ENCODE measurements at places on chromosomes 1 and 21.

- peak; percentile 81 for DNase-seq
Observed at GRCh38 chr1:78408192-78408591, 82.6 kb upstream of the PTGFR start.

GRCh38 chr1:165893507-165893906 lies 66.1 kb downstream of the UCK2 start:
- no peak for DNase-seq

DNA sequence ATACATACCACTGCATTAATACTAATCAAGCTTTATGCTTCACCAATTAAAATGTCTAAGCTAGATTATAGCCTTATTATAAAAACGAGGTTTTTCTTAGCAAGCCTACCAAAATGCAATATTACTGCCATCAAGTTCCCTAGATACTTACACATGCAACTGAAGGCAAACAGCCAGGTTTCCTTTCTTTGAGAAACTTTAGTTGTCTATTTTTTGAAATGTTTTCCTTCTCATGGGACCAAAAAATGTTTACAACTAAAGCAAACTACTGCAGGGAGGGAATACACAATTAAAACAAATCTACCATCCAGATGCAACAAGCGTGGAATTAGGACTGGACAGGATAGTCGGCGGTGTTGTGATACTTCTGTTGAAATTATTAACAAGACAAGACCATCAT lies 1.3 kb downstream of the ZNF644 start:
- DNase-seq: no peak

DNA sequence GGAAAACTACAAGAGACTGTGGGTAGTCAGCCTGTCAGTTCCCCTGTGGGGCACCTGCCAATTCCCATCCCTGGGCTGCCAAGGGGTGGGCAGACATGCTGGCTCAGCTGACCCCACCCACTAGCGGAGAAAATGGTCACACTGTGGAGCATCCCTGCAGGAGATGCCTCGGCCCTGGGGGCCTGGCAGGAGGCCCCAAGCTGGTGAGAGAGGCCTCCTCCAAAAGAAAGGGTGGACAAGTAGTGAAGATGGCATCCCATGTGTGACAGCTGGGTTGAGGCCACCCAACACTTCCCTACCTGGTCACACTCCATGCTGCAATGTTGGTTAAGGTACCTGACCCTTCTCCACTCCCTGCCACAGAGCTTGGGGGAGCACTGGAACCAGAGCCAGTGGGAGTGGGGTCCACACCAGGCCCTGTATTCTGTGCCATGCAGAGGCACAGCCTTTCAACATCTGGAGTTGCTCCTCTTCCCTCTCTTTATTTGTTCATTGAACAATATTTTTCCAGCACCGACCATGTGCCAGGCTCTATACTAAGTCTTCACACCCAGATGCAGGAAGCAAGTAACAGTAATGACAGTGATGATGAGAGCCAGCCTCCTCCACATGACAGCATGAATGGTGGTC lies 59.5 kb downstream of the KLHDC7A start:
- DNase-seq: no peak

GRCh38 chr21:33939226-33939625 lies 23.6 kb upstream of the ATP5PO start:
- no peak for DNase-seq

GRCh38 chr1:32126770-32127169 lies 18.9 kb downstream of the KPNA6 start:
- no peak for DNase-seq

DNA sequence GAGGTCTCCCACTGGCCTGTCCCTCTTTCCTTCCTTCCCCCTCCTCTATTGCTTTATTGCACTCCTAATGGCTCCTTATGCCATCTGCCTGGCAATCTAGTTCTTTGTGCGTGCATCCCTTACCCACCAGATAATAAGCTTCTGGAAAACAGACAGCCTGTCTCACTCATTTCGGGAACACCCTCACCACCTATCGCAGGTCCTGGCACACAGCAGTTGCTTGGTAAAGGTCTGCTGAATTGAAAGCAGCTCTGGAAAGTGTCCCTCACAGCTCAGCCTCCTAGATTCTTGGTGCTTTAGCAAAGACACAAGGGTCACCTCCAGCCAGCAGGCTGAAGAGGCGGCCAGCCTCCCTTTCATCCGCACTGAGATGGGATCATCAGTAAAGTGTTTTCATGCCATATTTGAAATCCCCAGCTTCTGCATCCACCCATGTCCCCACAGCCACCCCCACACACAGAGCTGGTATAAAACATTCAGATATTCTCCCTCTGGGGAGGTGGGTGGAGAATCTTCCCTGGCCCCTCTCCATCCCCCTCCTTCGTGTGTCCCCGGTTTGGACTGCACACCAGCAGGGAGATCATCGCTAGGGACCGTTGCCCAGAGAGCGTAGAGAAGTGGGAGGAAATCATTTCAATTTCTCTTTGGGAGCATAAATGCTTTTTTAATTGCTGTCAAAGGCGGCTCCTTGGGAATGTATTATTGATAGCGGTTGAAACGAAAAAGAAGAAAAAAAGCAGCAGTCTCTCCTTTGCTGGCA lies 29.1 kb upstream of the ATP2B4 start:
- DNase-seq: no peak

GRCh38 chr21:27776925-27777553 lies 810.2 kb upstream of the ADAMTS5 start:
- DNase-seq: no peak

GRCh38 chr1:3620708-3621107 lies 4.1 kb upstream of the TPRG1L start:
- no peak for DNase-seq

- DNase-seq: no peak
Observed at GRCh38 chr21:39638281-39638680, 25.5 kb downstream of the B3GALT5 start.

DNA sequence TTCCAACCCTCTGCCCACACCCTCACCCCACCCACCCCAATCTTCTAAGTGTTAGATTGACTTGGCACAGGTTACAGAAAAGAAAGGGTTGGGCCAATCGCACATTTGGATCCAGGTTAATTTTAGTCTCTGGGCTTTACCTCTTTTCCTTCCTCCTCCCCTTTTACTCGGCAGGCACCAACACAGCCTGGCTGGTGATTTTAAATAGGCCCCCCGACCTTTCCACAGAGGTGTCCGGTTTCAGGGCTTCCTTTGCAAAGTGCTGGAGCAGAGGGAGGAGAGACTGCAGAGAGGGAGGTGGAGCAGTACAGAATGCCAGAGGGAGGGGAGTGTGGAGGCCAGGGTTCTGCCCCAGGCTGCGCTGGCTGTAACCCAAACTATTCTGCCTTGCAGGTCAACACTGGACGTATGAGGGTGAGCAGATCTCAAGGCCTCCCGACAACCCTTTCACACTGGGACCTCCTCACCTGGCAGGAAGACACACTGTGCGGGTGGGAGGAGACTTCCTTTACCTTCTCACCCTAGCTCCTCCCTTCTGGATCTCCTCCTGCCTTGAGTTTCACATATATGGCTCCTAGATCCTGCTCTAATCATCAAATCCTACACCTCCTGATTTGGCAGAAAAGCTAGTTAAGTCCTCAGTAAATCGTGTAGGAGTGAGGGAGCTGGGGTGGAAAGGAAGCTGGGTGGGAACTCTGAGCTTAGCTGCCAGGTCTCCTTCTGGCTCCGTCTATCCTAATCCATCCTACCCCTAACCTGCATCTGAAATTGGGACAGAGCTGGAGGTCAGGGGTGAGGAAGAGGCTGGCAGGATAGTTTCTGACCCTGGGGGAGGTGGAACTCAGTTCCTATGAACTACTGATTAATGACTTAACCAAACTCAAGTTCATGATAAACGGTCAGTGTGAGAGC lies 2.4 kb downstream of the CA14 start:
- no peak for DNase-seq

- DNase-seq: no peak
Observed at GRCh38 chr1:44672254-44672955, 1.9 kb downstream of the TMEM53 start.

DNA sequence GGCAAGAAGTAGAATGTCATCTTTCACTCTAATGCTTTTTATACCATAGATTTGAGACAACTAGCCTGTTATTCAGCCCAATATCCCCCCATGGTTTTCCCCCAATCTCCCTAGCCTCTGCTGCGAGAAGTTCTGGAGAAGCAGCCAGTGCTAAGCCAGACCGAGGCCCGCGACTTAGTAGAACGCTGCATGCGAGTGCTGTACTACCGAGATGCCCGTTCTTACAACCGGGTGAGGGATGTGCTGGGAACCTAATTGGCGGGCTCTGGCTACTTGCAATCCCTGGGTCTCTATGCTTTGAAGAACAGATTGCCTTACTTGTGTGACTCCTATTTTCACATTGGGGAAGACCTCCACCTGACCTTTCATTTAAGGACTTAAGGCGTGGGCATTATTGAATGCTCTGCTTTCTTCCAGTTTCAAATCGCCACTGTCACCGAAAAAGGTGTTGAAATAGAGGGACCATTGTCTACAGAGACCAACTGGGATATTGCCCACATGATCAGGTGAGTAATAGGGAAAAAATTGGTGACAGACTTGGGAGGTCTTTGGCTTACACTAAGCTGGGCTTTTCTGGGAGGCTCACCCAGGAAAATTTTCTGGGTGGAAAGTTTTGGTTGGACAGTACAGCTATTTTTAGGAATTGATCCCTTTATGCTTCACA lies 1.9 kb downstream of the PSMB4 start:
- DNase-seq: no peak

DNA sequence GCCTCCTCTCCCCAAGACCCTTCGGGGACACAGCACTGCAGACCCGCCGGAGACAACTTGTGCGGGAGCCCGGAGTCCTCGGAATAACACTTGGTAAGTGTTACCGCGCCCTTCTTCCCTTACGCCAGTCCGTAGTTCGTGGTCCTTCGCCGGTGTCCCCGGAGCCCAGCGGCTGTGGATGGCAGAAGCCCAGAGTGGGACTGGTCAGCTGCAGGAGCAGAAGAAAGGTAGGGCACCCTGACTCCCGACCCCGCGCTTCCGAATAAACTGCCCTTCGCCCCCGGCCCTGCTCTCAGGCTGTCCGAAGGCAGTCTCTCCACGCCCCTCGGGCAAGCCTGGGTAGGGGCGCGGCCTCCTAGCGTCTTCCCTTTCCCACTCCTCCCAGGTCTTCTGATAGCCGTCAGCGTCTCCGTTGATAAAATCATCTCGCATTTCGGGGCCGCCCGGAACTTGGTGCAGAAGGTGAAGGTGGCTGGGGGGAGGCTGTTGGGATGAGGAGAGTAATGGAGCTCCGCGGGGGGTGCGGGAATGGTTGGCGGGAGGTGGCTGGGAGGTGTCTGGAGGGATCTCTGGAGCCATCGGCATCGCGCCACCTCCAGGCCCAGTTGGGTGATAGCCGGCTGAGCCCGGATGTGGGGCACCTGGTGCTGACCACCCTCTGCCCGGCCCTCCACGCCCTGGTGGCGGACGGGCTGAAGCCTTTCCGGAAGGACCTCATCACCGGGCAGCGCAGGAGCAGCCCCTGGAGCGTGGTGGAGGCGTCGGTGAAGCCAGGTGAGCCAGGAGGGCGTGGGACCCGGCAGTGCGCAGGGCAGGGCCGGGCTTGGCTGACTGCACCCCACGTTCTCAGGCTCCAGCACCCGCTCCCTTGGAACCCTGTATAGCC lies 4.3 kb downstream of the RUSC1 start:
- no peak for DNase-seq

- DNase-seq: no peak
Observed at GRCh38 chr1:2226525-2227345, 1.4 kb upstream of the SKI start.

- no peak for DNase-seq
Observed at GRCh38 chr1:162371611-162372010, 5.0 kb downstream of the SPATA46 start.

GRCh38 chr1:213666113-213666512 lies 321.7 kb upstream of the PROX1 start:
- DNase-seq: no peak

DNA sequence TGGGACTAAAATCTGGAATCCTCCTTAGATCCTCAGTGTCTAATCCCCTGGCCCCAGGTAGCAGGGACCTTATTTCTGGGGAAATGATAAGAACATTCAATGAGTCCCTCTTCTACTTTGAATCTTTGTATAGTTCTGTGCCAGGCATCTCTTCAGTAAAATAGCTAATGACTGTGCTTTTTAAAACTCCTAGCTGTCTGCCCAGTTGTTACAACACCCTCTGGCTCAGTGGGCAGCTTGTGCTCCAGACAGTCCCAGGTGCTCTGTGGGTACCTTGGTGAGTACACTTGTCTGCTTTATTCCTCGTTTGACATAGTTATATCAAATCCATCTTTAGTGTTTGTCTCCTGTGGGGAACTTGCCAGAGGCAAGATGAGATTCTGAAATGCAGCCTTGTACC lies 18.0 kb downstream of the TGFB2 start:
- no peak for DNase-seq

DNA sequence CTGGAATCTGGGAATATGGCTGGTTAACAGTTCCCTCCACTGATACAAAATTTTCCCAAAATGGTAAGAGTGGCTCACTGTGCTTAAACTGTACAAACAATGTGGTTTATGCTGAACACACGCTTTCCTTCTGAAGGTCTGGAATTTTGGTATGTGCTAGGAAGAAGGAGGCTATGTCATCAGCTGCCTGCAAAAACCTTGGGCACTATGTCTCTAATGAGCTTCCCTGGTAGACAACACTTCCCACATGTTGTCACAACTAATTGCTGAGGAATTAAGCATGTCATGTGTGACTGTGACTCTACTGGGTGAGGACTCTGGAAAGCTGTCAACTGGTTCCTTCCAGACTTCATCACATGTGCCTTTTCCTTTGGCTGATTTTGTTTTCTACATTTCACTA lies 29.2 kb downstream of the IPP start:
- DNase-seq: no peak

DNA sequence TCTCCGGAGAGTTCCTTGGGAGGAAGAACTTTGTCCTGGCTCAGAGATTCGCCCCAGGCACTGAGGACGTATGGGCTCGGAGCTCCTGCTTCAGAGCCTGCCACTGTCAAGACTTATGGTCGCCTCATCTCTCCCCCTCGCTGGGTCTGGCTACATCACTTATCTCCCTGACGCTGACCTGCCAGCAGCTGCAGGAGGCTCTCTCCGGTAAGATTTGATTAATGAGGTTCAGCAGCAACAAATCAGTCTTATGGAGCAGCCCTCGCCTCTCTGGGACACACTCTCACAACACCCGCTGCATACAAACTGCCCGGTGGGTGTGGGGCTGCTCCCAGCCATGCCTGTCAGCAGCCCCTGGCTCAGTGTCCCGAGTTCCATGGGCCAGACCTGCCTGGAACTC lies 297.8 kb downstream of the RRAGC start:
- no peak for DNase-seq

- no peak for DNase-seq
Observed at GRCh38 chr1:50426108-50426700, 3.0 kb upstream of the DMRTA2 start.

DNA sequence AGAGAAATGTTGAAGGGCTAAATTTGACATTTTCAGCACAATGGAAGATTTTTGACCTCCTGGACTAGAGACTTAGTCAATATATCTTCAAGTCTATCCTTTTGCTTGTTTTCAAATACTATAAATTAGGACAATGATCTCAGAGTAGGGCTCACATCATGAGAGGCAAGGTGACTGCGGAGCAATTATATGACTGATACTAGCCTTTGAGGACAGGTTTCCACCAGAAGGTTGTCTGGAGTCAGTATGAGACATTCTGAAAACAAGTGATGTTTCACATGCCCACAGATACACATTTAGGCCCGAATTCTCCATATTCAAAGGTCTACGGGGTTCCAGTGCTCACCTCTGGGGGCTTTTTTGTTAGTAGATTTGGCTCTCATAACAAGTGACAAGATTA lies 142.3 kb upstream of the SAMSN1 start:
- DNase-seq: no peak

- DNase-seq: no peak
Observed at GRCh38 chr1:45585110-45585426, 1.2 kb downstream of the NASP start.
